AG09319 (cell line): ENCODE measurements at places on chromosomes 1 and 21.

- DNase-seq: no peak
These were observed 81.2 kb upstream of the ABCD3 start for GRCh38 chr1:94336991-94337390.

- no peak for DNase-seq
These were observed 7.5 kb downstream of the MRAP start for GRCh38 chr21:32306021-32306780.

GRCh38 chr1:29156543-29157268 lies 25.0 kb downstream of the SRSF4 start:
- DNase-seq: no peak

DNA sequence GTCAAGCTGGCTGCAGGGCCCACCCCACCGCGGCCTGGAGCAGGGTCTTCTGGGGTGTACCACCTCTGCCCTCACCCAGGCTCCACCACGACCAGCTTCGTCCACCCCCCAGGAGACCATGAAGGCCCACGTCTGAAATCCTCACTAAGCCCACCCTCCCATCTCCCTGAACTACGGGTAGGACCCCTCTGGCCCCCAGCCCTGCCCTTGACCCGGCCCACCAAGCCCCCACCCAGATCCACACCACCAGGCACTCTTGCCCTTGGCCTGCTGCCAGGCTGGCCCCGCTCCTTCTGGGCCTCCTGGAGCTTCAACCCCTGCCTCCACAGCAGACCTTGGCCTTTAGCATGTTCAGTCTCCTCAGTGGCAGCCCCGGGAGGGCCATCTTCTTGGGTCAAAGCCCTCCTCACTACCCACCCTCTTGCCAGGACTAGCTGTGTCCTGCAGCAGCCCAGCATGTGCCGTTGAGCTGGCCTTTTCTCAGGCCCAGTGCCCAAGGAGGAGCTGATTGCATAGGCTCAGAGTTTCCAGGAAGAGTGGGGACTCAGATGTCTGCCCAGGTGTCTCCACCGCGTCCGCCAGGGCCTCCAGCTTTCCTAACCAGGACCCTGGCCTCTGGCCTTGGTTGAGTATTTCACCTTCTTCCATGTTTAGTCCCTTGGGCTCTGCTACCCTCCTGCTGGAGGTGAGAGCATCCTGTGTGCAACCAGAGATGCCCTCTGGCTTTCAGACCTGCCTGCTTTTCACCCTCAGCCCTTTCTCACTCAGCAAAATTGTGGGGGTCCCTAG lies 17.7 kb upstream of the SAMD11 start:
- no peak for DNase-seq
